RPMI7951 (cell line): ENCODE measurements at places on chromosomes 13 and 19. TPM values are rescaled to one million over a fixed set of nuclear protein-coding genes. Genes with fewer than 3 reads are reported as not detected.
A peak's percentile ranks its signal among the peaks of the same experiment; 100 is the strongest.

Gene CATSPERD
- not detected in 2 replicates for total RNA-seq

Gene NLRP12
- not detected in 2 replicates for total RNA-seq

Gene MYH14
- under 0.01 and 0.39 TPM in 2 replicates for total RNA-seq

Gene PEPD
- total RNA-seq, result 50.9 and 54.7 TPM in 2 replicates

Gene GRIN3B
- 0.20 and 0.24 TPM in 2 replicates for total RNA-seq

Gene FLT1
- 6.2 and 7.4 TPM in 2 replicates for total RNA-seq

Gene KLK14
- total RNA-seq, result not detected in 2 replicates

Gene ZNF30
- total RNA-seq, result 4.1 and 4.5 TPM in 2 replicates

Gene LGALS4
- not detected in 2 replicates for total RNA-seq

Gene TMEM238
- not detected in 2 replicates for total RNA-seq

Gene EDDM13
- not detected in 2 replicates for total RNA-seq

Gene MAP2K7
- 5.0 and 6.4 TPM in 2 replicates for total RNA-seq

- no peak for DNase-seq
Observed at GRCh38 chr19:51654783-51655182, 8.2 kb upstream of the SIGLEC14 start.

GRCh38 chr19:640606-641189 lies 1.0 kb downstream of the FGF22 start:
- DNase-seq, result no peak

GRCh38 chr13:113051641-113052040 lies 54.0 kb upstream of the F7 start:
- no peak for DNase-seq

DNA sequence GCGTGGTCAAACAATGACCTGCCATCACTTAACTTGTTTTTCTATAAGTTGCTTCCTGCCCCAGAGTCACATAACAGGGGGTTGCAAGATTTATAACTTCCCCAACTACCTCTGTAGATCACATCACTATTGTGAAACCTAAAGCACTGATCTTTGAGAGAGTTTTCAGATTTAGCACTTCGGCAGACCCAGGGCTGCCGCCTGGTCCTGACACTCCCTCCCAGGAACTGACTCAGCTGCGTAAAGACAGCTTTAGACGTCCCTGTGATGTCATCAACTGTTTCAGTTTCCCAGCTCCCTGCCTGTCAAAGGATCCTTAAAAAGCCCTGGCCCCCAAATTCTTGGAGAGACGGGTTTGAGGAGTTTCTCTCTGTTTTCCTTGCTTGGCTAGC lies 33.3 kb downstream of the IGFL2 start:
- DNase-seq, result peak; percentile 26

- DNase-seq, result no peak
Observed at GRCh38 chr19:29694161-29694560, 20.9 kb downstream of the C19orf12 start.

- DNase-seq, result no peak
Observed at GRCh38 chr13:44814836-44815235, 174.4 kb downstream of the NUFIP1 start.

- peak; percentile 93 for DNase-seq
Observed at GRCh38 chr13:23427342-23427843, 6.1 kb downstream of the SACS start.

- no peak for DNase-seq
Observed at GRCh38 chr19:51503896-51504295, 2.3 kb upstream of the SIGLEC12 start.

DNA sequence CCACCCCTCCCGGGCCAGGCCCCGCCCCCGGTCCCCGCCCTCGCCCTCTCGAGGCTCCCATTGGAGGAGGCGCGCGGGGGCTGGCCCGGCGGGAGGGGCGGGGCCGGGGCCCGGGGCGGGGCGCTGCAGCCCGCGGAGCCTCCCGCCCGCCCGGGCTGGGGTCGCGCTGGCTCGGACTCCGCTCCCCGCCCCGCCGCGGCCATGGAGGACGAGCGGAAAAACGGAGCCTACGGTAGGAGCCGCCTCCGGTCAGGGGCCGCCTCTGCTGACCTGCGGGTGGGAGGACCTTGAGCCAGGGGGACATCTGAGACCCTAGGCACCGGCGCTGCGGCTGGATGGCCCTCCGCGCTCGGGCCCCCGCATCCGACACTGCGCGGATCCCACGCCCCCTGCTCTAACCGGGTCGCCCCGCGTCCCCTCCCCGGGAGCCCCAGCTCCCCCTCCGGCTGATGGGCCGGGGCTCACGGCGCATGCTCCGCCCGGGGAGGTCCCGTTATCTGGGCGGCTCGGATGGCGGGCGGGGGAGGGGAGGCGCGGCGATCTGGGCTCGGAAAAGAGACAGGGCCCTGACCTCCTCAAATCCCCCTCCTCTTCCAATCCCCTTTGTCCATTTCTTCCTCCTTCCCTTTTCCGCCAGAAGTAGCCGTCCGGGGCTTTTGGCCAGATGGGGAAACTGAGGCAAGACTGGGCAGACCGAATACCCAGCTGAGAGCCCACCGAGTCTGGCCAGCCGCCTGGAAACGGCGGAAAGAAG lies 15.4 kb upstream of the AP1M2 start:
- DNase-seq, result peak; percentile 70

DNA sequence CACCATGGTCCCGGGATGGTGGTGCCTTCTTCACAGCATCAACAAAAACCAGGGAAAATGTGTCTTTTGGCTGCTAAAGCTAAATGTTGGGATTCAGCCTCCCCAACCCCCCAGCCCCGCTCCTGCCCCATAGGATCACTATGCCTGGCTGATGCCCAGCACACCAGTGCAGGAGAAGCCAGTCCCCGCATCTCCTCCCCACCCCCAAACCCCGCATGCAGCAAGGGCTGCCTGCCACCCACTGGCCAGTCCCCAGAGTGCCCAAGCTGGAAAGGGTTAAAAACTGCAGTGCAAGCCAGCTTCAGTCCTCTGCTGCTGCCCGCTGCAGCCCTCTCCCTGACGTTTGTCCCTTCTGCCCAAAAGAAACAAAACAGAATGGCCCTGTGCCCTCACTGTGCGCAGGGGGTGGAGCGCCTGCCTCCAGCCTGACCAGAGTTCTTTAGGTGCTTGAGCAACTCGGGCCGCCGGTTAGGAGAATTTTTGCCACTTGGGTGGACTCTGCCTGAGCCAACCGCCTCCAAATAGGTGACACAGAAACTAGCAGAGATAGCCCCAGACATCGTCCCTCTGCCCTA lies 3.7 kb downstream of the CALM3 start:
- DNase-seq, result no peak

DNA sequence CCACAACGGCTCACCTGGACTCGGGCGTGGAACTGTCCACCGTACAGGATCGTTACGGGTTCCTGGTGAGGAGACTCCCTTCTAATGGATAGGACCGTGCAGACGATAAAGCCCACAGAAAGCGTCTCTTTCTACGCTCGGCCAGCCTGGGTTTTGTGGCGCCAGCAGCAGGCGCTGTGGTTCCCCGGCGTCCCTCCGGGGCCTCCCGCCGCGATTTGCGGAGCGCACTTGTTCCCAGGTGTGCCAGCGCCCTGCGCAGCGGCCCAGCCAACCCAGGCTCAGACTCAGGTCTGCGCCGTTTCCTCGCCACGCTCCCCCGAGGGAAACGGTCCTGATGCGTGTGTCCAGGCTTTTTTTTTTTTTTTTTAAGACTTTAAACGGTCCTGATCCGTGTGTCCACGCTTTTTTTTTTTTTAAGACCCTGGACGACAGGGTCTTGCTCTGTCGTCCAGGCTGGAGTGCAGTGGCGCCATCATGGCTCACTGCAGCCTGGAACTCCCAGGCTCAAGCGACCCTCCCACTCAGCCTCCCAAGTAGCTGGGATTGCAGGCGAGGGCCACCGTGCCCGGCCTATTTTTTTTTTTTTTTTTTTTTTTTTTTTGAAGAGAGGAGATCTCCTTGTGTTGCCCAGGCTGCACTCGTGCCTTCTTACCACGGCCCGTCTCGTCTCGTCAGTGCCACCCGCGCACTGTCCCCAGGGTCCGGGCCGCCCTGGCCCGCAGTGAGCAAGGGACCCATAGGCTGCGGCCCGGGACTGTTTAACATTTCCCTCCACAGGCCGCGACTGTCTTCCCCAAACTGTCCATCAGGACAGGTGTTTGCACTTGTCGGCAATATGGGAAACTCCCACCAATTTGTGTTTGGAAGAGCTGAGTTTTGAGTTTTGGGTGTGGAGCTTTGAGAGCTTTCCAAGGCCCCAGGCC lies 23.8 kb downstream of the GJA3 start:
- no peak for DNase-seq

GRCh38 chr19:11390359-11390758 lies 6.2 kb upstream of the EPOR start:
- DNase-seq, result no peak

DNA sequence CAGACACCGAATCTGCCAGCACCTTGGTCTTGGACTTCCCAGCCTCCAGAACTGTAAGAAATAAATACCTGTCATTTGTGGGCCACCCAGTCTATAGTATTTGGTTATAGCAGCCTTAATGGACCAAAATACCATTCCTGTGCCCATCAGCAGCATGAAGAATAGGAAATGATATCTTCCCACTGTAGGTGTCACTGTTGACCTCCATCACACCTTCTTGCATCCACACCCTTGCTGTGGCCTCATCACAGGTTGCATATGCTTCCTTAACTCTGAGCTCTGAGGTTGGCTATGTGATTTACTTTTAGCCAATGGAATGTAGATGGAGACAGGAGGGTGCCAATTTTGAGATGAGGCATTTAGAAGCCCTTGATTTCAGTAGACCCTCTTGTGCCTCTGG lies 242.0 kb upstream of the TSHZ3 start:
- DNase-seq, result no peak

- no peak for DNase-seq
Observed at GRCh38 chr19:56118666-56119581, 2.2 kb downstream of the ZNF787 start.

GRCh38 chr19:41193430-41194156 lies 574 bp downstream of the CYP2S1 start:
- no peak for DNase-seq
